ENCODE measurements at places on chromosomes 7 and 10. TPM values are rescaled to one million over a fixed set of nuclear protein-coding genes. Genes with fewer than 3 reads are reported as not detected.

PKD2L1 gene
- 0.25 TPM for total RNA-seq

GIMAP7 gene
- total RNA-seq = 1.5 TPM

IKZF5 gene
- 13.5 TPM for total RNA-seq

PSD gene
- total RNA-seq = 99.6 TPM

GNG11 gene
- 5.4 TPM for total RNA-seq

AGAP5 gene
- total RNA-seq = 4.2 TPM

CYP51A1 gene
- total RNA-seq = 319 TPM

COL26A1 gene
- total RNA-seq = 12.0 TPM

DOCK4 gene
- 81.6 TPM for total RNA-seq

ZPBP gene
- total RNA-seq = not detected

MCM10 gene
- 2.0 TPM for total RNA-seq

FBXO24 gene
- total RNA-seq = not detected

PLXNA4 gene
- total RNA-seq = 89.2 TPM

MYOF gene
- 4.7 TPM for total RNA-seq

POM121C gene
- total RNA-seq = 12.5 TPM

ELFN1 gene
- total RNA-seq = 5.4 TPM

AZGP1 gene
- not detected for total RNA-seq

MGAM2 gene
- total RNA-seq = under 0.01 TPM

MUC12 gene
- total RNA-seq = not detected

ENTPD1 gene
- 6.9 TPM for total RNA-seq

AKR1D1 gene
- total RNA-seq = not detected

AASS gene
- total RNA-seq = 15.2 TPM

OR6V1 gene
- not detected for total RNA-seq

CPA5 gene
- not detected for total RNA-seq

TMEM229A gene
- total RNA-seq = 0.74 TPM

CHN2 gene
- total RNA-seq = 69.3 TPM

PDE6C gene
- total RNA-seq = not detected

SLC13A1 gene
- not detected for total RNA-seq

FEZF1 gene
- 0.25 TPM for total RNA-seq

PPP1R3C gene
- 22.9 TPM for total RNA-seq

INMT gene
- under 0.01 TPM for total RNA-seq

SPDYE6 gene
- total RNA-seq = not detected

CYP17A1 gene
- not detected for total RNA-seq

LIPF gene
- 3.4 TPM for total RNA-seq

ZNF33B gene
- 33.4 TPM for total RNA-seq

C10orf53 gene
- total RNA-seq = not detected

NPS gene
- total RNA-seq = not detected

GBX1 gene
- not detected for total RNA-seq

GHRHR gene
- 2.2 TPM for total RNA-seq

MYOZ1 gene
- not detected for total RNA-seq

MLXIPL gene
- not detected for total RNA-seq

VAX1 gene
- 1.7 TPM for total RNA-seq

NRBF2 gene
- 12.8 TPM for total RNA-seq

GTF2IRD1 gene
- 12.3 TPM for total RNA-seq

All from temporal lobe (tissue), 4 donors.